HS-27A (cell line): ENCODE measurements at places on chromosomes 1 and 21.

- DNase-seq, result no peak
Observed at GRCh38 chr1:221776495-221777301, 34.8 kb upstream of the DUSP10 start.

- no peak for DNase-seq
Observed at GRCh38 chr1:25110036-25110435, 122.3 kb downstream of the SYF2 start.

GRCh38 chr1:24771574-24771973 lies 26.3 kb downstream of the CLIC4 start:
- DNase-seq, result no peak

DNA sequence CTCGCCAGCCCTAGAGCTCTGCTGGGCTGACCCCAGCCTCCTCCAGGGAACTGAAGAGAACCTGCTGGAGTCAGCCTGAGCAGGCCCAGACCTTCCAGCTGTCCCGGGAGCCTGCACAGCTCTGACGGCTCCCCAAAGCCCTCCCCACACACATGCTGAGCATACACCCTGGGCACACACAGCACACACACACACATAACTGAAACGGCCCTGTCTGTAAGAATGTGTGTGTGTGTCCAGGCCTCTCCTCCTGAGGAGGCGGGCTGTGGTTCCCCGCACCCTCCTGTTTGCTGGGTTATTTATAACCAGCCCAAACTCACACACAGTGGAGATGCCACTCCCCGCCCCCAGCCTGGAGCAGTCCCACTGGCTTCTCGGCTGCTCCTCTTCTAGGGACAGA lies 20.2 kb downstream of the SDC3 start:
- DNase-seq, result no peak

DNA sequence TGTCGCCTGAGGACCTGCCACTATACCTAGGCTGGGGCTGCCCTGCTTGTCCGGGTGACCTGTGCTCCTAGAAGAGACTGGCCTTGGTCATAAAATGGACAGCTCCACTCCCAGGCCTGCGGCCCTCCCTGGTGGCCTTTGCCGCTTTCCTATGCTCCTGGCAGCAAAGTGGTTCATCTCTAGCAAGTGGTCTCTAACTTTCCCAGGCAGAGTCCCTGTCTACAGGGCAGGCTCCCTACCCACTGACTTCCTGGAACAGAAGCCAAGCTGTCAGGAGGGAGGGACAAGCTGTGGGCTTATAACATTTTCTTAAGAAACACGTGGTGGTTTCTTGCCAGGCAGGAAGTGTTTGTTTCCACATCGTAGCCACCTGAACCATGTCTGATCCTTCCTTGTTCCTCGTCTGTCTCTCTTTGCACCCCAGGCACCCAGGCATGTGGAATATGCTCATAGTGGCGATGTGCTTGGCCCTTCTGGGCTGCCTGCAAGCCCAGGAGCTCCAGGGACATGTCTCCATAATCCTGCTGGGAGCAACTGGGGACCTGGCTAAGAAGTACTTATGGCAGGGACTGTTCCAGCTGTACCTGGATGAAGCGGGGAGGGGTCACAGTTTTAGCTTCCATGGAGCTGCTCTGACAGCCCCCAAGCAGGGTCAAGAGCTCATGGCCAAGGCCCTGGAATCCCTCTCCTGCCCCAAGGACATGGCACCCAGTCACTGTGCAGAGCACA lies 10.1 kb downstream of the H6PD start:
- no peak for DNase-seq

DNA sequence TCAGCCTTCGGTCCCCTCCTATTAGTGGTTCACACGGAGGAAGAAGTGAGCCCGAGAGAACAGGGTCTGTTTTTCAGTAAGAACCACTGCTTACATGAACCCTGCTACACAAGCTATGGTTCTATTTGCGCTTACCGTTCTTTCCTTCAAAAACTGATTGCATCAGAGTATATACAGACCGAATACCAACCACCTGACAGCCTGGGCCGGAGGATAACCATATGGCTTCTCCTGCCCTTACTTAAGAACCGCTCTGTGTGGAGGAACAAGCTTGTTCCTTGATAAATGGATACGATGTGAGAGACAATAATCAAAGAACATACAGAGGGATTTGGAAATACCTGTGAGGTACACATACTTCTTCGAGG lies 1.1 kb upstream of the KCNT2 start:
- DNase-seq, result no peak

GRCh38 chr1:79128722-79129121 lies 122.2 kb upstream of the ADGRL4 start:
- peak; percentile 34 for DNase-seq

GRCh38 chr1:75503221-75503974 lies 107.5 kb downstream of the SLC44A5 start:
- no peak for DNase-seq

GRCh38 chr1:168966636-168967035 lies 139.9 kb upstream of the ATP1B1 start:
- DNase-seq, result no peak

- DNase-seq, result no peak
Observed at GRCh38 chr1:221743416-221744208, 1.7 kb upstream of the DUSP10 start.

- no peak for DNase-seq
Observed at GRCh38 chr1:84269306-84269705, 32.2 kb upstream of the SAMD13 start.

DNA sequence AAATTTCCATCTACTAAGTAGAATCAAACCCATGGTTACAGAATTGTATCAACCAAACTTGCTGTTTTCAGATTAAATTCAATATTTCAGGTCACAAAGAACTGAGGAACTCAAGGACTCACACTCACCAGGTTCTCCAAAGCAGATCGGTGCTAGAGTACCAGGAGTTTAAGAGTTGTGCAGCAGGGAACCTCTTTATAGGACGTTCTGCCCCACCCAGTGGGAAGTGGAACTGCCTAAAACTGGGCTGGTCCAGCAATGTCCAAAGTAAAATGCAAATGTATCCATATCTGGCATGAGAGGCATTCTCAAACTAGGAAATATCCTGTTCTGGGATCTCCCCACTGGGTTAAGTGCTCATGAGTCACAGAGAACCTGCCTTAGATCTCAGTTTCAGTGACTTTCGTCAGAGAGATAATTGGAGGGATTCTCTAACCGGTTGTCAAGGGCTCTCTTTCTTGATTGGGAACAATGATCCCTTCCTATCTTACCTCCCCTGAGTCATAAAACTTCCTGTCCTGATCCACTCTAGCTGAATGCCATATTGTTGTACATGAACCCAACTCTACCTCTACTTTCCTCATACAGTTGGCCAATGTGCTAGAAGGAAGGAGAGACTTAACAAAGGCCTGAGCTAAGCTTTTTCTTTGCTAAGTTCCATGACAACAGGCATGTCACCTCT lies at the start of gene SPRR2D:
TSS of gene SPRR2D (minus strand) at position 171 of the 682 bp plus-strand sequence. CDS start 774 bp downstream, outside the sequence.
- DNase-seq, result no peak

- no peak for DNase-seq
Observed at GRCh38 chr1:26972390-26972789, 12.1 kb upstream of the KDF1 start.

DNA sequence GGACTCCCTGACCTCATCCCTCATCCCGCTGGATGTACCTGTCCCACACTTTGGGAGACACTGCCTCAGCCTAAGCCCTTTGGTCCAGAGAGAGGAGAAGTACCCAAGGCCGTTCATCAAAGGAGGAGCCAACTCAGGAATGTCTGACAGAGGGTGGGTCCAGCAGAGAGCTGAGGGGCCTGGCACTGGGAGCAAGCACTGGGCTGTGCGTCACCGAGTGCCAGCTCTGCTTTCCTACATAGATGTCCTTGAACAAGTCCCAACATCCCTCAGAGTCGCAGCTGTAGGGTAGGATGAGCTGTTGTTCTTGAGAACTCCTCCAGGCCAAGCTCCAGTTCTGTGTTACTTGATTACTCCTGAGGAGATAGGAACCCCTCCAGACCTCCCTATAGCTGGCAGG lies 68.8 kb upstream of the ACOT11 start:
- DNase-seq, result no peak

DNA sequence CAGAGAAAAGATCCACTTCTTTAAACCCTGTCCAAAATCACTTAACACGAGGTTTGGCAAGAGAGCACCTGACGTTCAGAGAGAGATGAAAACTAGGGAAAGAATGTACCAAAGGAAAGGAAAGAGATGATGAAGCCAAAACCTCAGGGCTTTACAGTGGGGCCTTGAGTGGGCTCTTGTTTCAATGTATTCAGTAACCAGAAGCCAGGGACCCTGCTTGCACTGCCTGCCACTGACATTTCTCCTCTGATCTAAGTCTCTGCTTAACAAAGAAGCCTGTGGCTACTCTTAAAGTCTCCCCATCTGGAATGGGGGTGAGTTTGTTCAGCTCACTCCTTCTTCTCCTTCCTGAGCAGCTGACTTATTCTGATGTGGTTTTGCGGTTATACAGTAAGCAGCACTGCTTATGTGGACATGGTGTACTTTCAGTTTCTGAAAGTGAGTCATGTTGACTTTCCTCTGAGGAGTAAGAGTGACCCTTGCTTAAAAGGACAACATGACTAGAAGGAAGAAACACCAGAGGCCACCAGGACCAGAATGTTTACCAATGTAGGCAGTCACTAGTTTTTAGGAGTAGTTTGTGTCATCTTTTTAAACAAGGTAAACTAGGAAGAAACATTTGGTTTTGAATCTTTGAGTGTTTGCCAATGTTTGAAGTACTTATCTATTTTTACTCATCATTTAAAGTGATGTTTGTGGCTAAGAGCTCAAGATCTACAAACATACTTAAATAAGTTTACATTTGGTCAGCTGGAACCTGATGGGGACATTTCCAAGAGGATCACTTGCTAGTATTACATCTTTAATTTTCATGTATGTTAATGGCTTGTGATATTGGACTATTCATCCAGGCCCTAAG lies 87.4 kb downstream of the FASLG start:
- DNase-seq, result peak; percentile 89

GRCh38 chr1:225958041-225958440 lies 17.0 kb upstream of the LEFTY2 start:
- DNase-seq, result no peak

- no peak for DNase-seq
Observed at GRCh38 chr21:41802198-41802584, 35.3 kb upstream of the RIPK4 start.

GRCh38 chr1:15515022-15515663 lies 8.9 kb downstream of the CASP9 start:
- DNase-seq, result no peak

DNA sequence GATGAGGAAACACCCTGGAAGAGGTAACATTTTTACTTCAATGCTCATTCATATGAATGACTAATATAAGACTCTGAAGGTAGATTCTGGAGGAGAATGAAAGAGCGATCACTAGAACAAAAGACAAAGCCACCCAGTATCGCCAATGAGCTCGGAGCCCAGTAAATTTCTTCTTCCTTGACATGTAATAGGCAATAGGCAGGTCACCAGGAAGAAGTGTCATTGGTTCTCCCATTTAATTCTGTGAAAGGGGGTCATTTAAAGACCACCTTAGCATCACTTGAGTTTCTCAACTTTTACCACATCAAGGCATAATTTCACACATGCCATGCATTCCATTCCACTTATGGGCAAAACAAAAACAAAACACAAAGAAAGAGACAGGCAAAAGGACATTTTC lies 7.9 kb downstream of the TNFSF18 start:
- DNase-seq, result no peak

- DNase-seq, result no peak
Observed at GRCh38 chr1:220516014-220516721, 11.8 kb upstream of the MARK1 start.

DNA sequence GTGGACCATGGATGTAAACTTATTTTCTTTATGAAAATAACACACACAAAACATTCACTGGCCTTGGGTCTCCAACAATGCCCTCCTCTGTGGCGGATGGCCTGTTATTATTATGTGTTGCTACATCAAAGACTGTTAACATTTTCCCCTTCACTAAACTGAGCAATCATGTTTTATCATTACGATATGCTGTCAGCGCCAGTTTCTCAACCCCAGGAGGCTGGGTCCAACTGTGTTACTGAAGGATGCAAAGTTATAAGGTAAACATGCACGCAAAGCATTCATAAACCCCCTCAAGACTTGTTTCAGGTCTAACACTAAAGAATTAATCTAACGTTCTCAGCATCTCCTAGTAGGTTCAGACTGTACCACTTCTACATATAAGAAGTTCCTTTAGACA lies 6.0 kb upstream of the DUSP10 start:
- DNase-seq, result no peak

GRCh38 chr21:34086887-34087306 lies 13.5 kb downstream of the MRPS6 start:
- DNase-seq, result no peak

- no peak for DNase-seq
Observed at GRCh38 chr1:53076721-53077598, 14.9 kb downstream of the PODN start.

- no peak for DNase-seq
Observed at GRCh38 chr1:55252942-55253589, 37.9 kb upstream of the USP24 start.

GRCh38 chr1:109927911-109928321 lies 17.3 kb downstream of the CSF1 start:
- peak; percentile 56 for DNase-seq

DNA sequence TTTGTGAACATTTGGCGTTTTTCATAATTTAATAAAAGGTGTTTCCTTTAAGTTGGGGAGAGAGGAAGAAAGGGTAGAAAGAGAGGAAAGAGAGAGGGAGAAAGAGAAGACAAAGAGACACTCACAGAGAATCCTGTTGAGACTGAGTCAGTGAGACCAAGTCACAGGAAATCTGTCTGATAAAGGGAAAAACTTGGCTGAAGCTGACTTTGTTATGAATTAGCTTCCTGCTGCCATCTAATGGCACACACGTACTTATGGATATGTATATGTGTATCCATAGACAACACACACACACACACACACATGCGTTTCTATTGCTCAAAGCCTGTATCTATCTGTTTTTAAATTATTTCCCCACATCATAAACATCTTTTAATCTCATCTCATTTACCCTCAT lies 42.5 kb upstream of the DISC1 start:
- no peak for DNase-seq

GRCh38 chr1:9418851-9419250 lies 120.4 kb upstream of the SLC25A33 start:
- DNase-seq, result no peak

- DNase-seq, result no peak
Observed at GRCh38 chr1:228457017-228457395, 30.2 kb upstream of the RNF187 start.

DNA sequence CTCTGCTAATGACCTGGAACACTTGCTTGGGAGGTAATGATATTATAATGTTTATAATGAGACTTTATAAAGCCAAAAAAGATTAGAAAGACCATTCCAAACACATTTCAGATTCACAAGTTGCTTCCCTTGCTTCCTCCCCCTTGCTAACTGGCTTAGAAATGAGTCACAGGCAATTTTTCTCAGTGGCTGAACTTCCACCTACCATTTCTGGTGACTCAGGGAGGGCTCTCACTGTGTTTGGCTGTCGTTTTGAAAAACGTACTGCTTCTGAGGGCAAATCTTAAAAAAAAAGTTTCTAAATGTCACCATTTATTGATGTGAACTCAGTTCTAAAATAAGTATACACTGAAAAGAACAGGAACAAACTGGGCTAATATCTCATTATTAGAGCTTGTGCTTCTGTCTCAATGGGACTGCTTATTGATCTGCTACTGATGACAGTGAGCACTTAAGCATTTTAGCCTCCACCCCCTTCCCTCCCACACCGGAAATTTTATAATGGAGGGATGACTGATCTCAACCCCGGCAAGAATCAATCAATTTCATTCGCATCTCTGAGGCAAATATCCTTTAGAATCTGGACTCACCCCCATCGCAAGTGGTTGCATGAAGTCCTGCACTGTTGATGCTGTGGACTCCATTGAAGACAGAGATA lies 278.3 kb downstream of the KCTD3 start:
- peak; percentile 59 for DNase-seq
